ENCODE measurements at places on chromosomes 11 and 22. TPM values are rescaled to one million over a fixed set of nuclear protein-coding genes. Genes with fewer than 3 reads are reported as not detected.

DNA sequence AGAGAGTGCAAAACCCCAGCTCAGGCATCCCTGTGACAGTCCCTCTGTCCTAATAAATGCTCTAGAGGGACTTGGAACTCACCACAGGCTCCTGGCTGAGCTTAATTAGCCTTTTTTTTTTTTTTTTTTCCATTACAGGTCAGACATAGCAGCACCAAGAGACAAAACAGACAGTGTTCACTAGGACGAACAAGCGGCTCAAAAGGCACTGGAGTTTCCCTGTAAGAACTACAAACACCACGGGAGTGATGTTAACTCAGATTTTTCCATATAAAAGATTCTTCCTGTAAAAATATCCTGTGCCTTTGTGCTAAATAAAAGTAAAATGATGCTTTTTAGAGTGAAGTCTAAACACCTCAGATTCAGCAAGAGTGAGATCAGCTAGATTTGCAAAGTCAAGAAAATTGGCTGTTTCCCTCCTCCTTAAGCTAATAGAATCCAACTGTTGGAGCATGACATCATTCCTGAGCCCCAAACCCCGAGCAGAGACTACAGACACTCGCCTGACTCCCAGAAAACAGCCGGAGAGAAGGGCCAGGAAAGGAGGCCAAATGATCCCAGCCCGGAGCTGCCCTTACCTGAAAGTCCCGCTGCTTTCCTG lies 101.0 kb upstream of the AKIP1 start:
- DNase-seq, result no peak

GRCh38 chr22:18965526-18966421 lies 29.7 kb upstream of the PRODH start:
- DNase-seq, result no peak

GRCh38 chr11:126888115-126888712 lies 112.4 kb downstream of the KIRREL3 start:
- DNase-seq, result no peak

DNA sequence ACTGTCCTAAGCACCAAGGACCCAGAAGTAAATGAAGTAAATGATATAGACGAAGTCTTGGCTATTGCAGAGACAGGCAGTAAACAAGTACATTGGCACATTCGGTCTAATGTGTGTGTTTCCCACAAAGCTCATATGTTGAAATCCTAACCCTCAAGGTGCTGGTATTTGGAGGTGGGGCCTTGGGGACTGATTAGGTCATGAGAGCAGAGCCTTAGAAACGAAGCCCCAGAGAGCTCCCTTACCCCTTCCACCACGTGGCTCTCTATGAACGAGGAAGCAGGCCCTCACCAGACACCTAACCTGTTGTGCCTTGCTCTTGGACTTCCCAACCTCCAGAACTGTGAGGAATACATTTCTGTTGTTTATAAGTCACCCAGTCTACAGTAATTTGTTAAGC lies 14.9 kb downstream of the CLMP start:
- DNase-seq, result no peak

DNA sequence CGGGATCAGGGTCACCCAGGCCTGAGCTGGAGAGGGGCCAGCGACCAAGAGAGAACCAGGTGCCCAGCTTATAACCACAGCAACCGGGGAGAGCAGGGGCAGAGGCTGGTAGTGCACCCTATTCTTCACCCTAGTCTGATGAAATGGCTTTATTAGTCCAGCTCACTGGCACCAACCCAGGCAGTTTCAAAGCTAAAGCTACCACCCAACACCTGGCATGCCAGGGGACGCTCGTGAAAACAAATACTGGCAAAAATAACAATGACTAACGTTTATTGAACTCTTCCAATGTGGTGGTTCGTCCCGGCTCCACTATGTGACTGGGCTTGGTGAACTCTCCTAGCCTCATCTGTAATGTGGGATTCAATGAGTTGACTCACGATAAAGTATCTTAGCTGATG lies 30.6 kb downstream of the SCGB1A1 start:
- DNase-seq, result no peak

GRCh38 chr22:19376971-19377370 lies 54.6 kb downstream of the HIRA start:
- DNase-seq, result no peak

POU2AF1 gene
- total RNA-seq, result 4.4 TPM

TRIM6 gene
- not detected for total RNA-seq

All from naive thymus-derived CD8-positive, alpha-beta T cell (primary cell).